ENCODE measurements at places on chromosomes 16 and 17.

- no peak for DNase-seq
Measured at GRCh38 chr17:18937981-18938691, 13.8 kb upstream of the SLC5A10 start.

- DNase-seq = no peak
Measured at GRCh38 chr17:16873174-16874035, 98.5 kb downstream of the TNFRSF13B start.

DNA sequence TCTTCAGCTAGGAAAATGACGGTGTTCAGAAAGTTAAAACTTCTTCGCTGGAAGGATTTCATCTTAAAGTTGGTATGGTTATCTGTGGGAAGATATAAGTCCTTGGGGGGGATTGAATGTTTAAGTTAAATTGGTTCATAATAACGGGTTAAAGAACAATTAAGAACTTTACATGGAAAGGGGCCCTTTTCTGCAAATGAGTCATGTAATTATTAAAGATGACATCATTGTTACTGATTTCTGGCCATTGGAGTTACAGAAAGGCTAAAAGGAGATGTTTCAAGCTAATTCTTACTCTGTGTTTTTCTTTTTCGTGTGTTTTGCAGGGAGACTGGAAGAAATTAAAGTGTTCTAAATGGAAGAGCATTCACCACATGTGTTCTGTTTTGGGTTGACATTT lies 20.6 kb upstream of the ABCA3 start:
- no peak for DNase-seq

GRCh38 chr17:55750750-55751657 lies at the start of gene PCTP:
Gene PCTP (plus strand): TSS chr17:55751051. CDS start chr17:55751104, 53 bp downstream.
- peak; percentile 91 for DNase-seq

DNA sequence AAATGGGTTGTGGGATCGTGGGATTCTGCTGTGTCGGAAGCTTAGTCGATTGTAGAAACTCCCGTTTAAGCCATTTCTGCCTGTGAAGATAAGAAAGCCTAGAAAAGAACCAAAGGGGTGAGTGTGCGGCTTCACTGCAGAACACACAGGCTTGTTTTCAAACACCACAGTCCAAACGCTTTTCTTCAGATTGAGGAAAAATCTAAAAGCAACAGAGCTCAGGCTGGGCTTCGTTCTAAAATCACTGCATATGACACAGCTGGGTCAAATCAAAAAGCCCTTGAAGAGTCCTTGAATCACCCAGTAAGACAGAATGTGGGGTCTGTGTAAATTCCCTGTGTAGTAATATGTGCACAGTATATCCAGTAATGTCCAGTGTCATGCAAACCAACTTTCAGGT lies 25.7 kb downstream of the NUBP1 start:
- DNase-seq = no peak

- DNase-seq = no peak
Measured at GRCh38 chr17:75067856-75068255, 19.9 kb upstream of the SLC16A5 start.

GRCh38 chr17:34151102-34151501 lies 104.0 kb upstream of the CCL2 start:
- no peak for DNase-seq

GRCh38 chr16:56425439-56425832 lies at the start of gene AMFR:
Gene AMFR (minus strand): TSS chr16:56425545. CDS start chr16:56425327, 218 bp downstream.
- peak; percentile 75 for DNase-seq

GRCh38 chr17:17824783-17825614 lies 11.8 kb downstream of the SREBF1 start:
- DNase-seq = no peak

DNA sequence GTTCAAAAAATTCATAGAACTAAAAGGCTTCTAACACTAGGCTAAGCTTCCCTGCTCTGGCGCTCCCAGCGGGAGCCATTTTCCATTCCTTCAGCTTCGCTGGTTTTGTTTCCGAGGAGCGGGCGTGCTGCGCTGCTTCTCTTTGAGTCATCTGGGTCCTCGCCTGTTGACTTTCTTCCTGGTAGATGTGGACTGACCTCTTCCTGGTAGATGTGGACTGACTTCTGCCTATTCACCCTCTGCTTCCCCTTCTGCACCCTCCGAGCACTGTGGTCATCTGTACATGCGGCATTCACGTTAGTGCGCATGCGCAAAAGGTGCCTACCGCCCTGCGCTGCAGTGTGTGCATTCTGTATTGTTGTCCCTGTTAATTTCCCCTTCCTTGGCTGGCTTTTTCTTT lies 40.8 kb upstream of the SEC14L1 start:
- DNase-seq = peak; percentile 97

- no peak for DNase-seq
Measured at GRCh38 chr17:31690151-31690551, 168.9 kb downstream of the COPRS start.

DNA sequence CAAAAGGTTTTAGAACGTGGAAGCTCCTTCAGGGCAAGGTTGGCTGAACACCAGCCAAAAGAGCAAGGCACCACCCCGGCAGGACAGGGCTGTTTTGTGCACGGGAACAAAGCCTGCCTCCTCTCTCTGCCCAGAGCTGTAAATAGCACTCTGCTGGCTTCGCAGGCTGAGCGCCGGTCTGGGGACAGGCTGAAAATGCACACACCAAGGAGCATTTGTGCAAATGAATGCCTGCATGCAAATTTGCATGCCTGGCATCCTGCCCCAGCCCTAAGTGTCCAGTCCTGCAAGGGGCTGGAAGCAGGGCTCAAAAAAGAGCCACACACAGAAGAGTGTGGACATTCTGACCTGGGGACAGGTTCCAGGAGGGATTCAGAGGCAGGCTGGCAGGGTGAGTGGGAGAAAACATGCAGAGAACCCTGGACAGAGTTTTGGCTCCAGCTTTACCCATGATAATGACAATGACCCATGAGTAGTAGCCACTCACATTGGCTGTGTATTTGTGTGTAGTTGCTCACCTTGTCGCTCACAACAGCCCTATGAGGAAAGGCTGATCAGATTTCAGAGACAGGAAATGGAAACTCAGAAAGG lies 11.7 kb downstream of the ABAT start:
- DNase-seq = no peak

DNA sequence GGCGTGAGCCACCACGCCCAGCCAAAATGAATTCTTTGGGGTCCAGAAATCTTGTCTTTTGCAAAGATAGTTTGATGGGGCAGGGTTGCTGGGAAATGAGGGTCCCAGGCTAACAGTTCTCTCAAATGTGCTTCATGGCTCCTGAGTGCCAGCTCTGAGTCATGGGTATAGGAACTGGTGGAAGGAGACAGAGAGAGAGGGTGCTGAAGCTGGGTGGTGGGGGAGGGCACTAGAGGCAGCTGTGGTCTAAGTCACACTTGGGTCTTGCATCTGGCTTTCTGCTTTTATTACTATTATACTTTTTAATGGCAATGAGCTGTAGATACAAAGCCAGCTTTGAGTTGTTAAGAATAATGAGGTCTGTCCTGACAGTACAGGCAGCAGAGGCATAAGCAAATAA lies 54.6 kb downstream of the PRKCA start:
- DNase-seq = no peak

DNA sequence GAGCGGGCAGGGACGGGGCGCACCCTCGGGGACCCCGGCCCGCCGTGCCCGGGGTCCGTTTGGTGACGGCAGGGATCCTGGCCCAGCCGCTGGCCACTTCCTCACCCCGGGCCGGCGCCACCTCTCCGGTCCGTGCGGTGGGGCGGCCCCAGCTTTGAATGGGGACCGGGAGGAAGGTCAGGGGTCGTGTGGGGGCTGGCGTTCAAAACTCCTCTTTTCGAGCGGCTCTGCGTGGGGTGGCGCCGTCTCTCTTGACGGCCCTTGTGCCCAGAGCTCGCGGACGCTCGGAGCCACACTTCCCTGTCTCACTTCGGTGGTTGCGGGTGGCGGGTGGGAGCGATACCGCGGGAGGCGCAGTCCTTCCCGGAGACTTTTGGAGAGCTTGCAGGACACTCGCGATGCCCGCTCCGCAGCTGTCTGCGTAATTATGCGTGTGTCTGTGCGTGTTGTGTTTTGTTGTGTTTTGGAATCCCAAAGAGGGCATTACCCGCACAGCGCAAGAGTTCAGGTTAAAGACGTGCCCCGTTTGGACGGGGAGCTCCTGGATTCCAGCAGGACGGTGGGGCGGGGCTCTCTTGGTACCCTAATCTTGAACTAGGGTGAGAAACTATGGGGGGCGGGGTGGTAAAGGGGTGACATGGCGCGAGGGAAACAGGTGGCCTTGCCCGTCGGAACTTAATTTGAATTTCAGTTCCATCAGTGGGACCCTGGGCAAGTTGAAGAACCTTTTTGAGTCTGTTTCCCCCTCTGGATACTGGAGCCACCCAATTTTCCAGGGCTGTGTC lies 637 bp downstream of the PLCG2 start:
- peak; percentile 29 for DNase-seq

GRCh38 chr17:66248285-66248684 lies 19.1 kb upstream of the APOH start:
- DNase-seq = no peak
